ENCODE measurements at places on chromosomes 4 and X. TPM values are rescaled to one million over a fixed set of nuclear protein-coding genes. Genes with fewer than 3 reads are reported as not detected.

Gene TMEM154
- total RNA-seq: 1.3 TPM

Gene NXF2
- total RNA-seq: not detected

Gene PPP4R3C
- total RNA-seq: not detected

Gene LONRF3
- total RNA-seq: 19.0 TPM

Gene C4orf36
- 5.3 TPM for total RNA-seq

Gene USP27X
- 3.1 TPM for total RNA-seq

Gene FNIP2
- total RNA-seq: 71.4 TPM

Gene SPANXN4
- not detected for total RNA-seq

Gene ADH6
- total RNA-seq: not detected

Gene OPN1MW3
- total RNA-seq: not detected

Gene ANK2
- 81.3 TPM for total RNA-seq

Gene ERAS
- not detected for total RNA-seq

DNA sequence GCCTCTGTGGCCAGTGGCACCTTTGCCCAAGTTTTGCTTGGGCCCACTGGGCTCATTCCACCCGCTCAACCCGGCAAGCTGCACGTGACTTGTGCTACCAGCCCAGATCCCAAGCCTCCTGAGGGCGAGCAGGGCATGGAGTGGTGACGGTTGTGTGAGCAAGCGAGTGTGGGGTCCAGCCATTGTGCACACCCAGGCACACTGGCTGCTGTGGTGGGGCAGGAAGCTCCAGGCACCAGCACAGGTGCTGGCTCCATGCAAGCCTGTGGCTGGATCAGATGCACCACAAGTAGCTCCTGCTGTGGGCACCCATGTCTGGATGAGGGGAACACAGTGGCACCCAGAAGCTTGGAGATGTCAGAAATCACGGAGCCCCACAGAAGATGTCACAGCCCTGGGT, 557.0 kb upstream of the GNPDA2 start:
- DNase-seq: no peak

- no peak for DNase-seq
These were observed 95.0 kb downstream of the DGKK start for GRCh38 chrX:50375481-50376267.

- no peak for DNase-seq
These were observed 91.6 kb upstream of the EFHC2 start for GRCh38 chrX:44435047-44435446.

DNA sequence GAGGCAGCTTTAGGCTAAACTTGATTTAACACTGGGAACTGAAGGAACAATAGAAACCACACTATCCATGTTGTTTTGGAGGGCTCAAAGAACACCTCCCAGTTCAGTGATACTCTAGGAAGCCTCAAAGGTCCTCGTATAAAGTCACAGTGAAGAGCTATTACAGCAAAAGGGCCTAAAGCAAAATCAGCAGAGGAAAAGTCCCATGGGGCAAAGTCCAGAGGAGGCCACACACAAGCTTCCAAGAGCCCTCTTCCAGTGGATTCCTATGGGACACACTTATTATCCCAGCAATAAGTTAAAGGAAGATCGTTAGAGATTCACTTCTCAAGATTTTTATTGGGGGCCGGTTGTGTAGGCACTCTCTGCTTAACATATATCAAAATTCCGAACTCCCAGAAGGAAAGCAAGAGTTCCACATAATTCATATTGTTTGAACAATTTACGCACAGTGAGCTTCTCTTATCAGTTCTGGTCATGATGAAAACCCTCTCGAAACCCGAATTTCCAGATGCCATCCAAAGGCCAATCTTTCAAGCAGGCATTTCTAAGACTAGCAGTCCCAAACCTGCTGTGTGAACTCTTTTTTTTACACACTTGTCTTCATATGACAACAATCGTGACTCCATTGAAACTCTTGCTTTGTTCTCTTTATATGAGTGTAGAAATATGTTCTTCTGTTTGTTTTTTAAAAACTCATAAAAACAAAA, 53.7 kb downstream of the ANXA5 start:
- DNase-seq: no peak

- no peak for DNase-seq
These were observed 182.8 kb downstream of the QDPR start for GRCh38 chr4:17329046-17329445.

DNA sequence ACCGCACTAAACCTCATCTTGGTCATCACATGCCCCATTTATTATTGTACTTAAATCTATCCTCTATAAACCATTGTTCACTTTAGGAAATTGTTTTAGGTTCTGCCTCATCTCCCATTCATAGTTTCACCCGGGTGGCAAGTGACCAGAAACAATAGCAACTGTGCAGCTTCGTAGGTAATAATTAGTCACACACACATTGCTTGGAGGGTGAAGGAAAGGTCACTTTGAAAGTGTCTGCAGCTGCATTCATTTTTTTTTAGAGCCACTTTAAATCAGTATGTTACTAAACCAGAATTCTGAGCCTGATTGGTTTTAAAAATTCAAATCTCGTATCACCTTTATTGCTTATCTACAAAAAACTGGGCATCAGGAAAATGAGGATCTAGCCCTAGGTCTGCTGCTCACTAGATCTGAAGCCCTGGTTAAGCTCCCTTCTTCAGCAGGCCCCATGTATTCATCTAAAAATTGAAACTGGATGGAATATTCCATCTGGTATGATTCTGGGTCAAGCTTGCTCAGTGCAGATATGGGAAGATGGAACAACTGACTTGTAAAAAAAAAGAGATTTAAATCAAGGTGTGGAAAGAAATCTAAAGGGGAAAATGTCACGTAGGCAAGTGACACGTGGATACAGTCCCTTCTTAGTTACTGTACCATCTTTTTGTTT, 62.4 kb downstream of the LIMCH1 start:
- no peak for DNase-seq

DNA sequence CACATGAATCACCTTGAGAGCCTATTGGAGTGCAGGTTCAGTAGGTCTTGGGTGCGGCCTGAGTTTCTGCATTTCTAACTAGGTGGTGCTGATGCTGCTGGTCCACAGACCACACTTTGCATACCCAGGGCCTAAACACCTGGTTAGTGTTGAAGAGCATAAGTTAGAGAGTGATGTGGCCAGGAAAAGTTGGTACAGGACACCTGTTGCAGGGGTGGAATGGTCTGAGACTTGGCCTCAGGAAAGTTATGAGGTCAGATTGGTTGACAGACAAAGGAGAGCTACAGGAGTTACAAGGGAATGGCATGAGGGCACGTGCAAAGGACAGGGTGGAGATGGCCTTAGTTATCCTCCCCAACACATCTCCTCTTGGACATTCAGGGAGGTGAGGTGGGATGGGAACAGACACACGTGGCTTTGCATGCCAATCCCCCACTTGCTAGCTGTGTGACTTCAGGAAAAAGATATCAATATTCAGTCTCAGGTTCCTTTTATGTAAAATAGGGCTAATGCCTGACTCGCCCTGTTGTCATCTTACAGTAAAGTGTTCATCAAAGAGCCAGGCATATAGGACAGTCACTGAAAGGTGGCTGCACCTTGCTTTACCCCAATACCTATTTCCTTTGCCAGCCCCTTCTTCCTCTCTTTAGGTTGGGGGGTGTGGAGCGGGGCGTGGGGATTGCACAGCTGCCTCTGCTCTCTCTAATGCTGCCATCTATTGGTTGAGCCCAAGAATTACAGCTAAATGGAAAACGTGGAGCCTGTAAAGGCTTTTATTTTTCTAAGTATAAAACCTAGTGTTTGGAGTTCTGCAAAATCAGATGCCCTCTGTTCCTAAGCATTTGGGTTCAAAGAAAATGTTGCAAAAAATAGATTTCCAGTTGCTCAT, 47.5 kb downstream of the ATG4A start:
- DNase-seq: no peak

DNA sequence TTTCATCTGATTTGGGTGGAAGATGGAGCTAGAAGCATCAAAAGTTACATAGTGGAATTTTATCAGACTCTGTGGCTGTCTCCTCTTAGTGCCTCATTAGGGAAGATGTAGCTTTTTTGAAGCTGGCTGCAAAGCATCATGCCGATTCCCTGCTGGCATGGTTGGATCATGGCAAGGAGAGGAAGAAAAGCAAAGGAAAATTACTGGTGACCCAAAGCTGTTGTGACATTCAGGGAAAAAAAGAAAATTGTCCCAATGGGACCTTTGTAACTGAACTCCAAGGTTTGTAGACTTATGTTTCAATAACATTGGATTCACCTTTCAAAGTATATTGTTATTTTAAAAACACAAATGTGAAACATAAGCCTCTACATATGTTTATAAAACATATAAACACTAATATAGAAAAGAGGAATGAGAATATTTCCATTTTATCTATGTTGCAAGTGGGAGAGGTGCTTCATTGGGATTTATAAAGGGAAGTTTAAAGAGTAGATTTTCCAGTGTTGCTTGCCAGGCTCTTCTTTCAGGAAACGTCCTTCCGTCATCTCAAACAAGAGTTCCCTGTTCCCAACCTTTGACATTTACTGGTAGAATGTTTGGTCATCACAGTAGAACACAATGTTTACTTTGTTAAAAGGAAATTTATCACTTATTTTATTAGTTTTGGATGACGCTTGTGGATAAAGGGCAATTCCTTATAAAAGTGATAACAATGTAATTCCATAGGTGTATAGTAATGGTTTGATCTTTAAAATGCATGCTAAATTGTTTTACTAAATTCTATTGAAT, 190.1 kb upstream of the GPRIN3 start:
- no peak for DNase-seq

DNA sequence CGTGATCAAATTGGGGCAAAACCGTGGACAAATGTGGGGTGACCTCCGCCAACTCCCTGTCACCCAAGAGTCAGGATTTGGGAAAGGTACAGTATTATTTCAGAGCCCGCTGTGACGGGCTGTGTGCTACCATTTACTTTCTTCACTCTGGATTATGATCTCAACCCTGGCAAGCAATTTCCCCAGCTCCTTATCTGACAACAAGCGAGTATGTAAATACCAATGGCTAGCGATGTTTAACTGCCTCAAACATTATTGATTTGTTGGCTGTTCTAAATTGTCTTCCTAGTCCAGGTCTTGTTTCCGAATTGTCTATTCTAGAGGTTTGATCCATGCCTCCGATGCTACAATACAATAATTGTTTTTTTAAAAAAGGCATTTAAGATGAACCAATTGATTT, 17.7 kb upstream of the PITX2 start:
- no peak for DNase-seq

- peak; percentile 18 for DNase-seq
These were observed 723 bp downstream of the DHX15 start for GRCh38 chr4:24583451-24584210.

GRCh38 chr4:48939785-48940184, 33.2 kb upstream of the OCIAD2 start:
- no peak for DNase-seq

GRCh38 chrX:41300758-41301437, 33.1 kb upstream of the DDX3X start:
- no peak for DNase-seq

- DNase-seq: no peak
These were observed 5.9 kb downstream of the ATOH1 start for GRCh38 chr4:93834249-93835066.

DNA sequence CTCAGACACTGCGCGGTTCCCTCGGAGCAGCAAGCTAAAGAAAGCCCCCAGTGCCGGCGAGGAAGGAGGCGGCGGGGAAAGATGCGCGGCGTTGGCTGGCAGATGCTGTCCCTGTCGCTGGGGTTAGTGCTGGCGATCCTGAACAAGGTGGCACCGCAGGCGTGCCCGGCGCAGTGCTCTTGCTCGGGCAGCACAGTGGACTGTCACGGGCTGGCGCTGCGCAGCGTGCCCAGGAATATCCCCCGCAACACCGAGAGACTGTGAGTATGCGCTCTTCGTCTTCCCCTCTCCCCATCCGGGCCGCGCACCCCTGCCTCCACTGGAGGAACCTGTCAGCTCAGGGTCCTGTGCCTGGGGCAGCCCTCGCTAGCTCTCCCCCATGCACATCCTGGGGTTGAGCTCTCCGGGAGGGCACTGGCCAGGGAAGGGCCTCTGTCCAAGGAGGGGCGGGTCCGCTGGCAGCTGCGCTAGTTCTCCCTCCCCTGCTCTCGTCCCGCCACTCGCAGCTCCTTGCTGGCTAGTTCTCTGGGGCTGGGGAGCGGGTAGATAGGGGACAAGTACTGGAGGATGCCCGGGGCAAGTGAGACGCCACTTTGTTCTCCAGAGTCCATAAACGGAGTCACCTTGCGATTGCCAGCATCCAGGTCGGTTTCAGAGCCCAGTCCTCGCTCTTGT, 2.2 kb downstream of the SLIT2 start:
- no peak for DNase-seq

- no peak for DNase-seq
These were observed 32.8 kb upstream of the SGMS2 start for GRCh38 chr4:107791902-107792301.

GRCh38 chr4:914531-914930, 17.6 kb downstream of the GAK start:
- DNase-seq: no peak

GRCh38 chr4:148782284-148782683, 340.1 kb upstream of the NR3C2 start:
- no peak for DNase-seq

DNA sequence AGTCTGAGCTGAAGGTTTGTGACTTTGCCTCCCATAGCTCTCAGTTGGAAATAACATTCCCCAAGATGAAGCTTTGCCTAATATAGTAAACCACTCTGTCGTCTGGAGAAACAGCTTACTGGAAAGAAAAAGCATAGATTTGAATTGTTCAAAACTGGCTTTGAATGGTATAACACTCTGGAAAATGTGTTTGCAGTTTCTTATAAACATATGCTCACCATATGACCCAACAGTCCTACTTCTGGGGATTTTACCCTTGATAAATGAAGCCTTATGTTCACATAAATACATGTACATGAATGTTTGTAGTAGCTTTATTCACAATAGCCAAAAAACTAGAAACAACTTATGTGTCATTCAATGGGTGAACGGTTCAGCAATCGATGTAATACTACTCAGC, 10.2 kb downstream of the VEGFD start:
- no peak for DNase-seq

GRCh38 chrX:72230290-72230689, 8.5 kb downstream of the ERCC6L start:
- DNase-seq: no peak

DNA sequence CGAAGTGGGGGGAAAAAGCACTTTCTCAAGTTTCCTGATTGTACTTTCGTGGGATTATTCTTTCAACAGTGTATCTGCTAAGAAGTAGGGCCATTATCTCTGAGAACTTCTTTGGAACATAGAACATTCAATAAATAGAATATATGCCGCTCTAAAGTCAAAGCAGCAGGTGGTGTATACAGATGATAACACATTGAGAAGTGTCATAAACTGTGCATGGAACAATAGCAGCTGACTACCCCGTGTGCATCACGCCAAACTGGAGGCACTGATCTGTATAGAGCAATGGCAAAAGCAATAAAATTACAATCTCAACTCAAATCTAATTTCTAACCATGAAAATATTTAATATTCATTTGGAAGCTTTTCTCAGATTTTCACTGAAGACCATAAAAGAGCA, 175.3 kb downstream of the DCTD start:
- no peak for DNase-seq

GRCh38 chrX:153968255-153968654, 3.4 kb downstream of the HCFC1 start:
- DNase-seq: no peak

GRCh38 chr4:163404580-163404979, 60.9 kb downstream of the NPY5R start:
- DNase-seq: no peak

- no peak for DNase-seq
These were observed 96.1 kb upstream of the VCX start for GRCh38 chrX:7746856-7747255.

- DNase-seq: no peak
These were observed 313.0 kb upstream of the SLC7A11 start for GRCh38 chr4:138555108-138555507.

Data from tibial nerve (tissue), 4 donors.